HFFc6 (cell line): ENCODE measurements at places on chromosomes 3 and 15.

- no peak overlapping the region for H3K27ac ChIP-seq
- no peak for DNase-seq
- no peaks in the 10 kb centered on the region for H3K36me3 ChIP-seq
- H3K4me1 ChIP-seq: peaks cover 10% of the 10 kb centered on the region
- no peak overlapping the region for H3K4me3 ChIP-seq
Observed at GRCh38 chr15:98612490-98613110, 35.7 kb upstream of the IGF1R start.

DNA sequence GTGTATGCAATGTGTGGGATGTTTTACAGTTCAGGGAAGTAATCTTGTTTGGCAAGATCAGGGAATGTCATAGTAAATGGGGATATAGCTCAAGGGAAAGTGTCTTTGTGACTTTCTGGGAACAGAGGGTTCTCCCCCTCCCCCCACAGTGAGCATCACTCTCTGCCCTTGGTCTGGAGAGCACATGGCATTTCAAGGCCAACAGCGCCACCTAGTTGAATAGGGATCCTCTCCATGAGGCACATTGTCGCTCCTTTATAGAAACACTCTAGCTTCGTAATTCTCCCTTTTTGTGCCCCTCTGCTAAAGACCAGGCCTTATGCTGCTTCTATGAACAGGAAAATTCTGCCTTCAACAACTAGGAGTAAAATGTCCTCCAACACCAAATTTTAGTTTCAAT is 37.1 kb upstream of the ARNT2 start:
- H3K4me1 ChIP-seq: no peaks in the 10 kb centered on the region
- no peak overlapping the region for H3K27ac ChIP-seq
- no peak for DNase-seq
- H3K27me3 ChIP-seq: peaks cover 11% of the 10 kb centered on the region
- no peak overlapping the region for H3K4me3 ChIP-seq
- H3K36me3 ChIP-seq: peaks cover 21% of the 10 kb centered on the region; the same call in 1 of the 2 replicates

DNA sequence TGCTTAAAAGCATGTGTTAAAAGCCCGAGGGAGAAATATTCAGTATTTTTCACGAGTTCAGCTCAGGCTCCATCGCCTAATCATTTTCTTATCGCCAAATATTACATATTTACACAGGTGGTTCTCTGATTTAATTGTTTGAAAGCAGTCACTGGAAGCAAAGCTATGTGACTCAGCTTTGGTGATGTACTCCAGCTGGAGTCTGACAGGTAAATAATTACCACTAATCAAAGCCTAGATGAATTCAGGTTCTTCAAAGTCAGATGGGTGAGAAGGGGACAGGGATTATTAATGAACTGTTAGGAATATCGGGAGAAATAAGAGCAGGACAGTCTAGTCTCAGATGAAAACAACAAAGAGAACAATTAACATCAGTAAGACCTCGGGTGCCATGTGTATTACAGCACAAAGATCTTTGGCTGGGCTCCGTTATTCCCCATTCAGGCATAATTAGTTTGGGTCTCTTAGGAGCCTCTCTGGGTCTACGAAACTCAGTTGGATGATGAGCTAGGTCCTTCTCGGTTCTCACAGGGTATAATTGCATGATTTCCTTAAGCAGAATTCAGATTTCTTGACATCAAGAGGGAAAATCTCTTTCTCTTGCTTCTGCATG is 331.7 kb upstream of the ADAMTS9 start:
- H3K36me3 ChIP-seq: no peaks in the 10 kb centered on the region; the same call in 1 of the 2 replicates
- no peak overlapping the region for H3K27ac ChIP-seq
- no peaks in the 10 kb centered on the region for H3K4me1 ChIP-seq
- peaks cover 2% of the 10 kb centered on the region; the same call in 1 of the 2 replicates for H3K27me3 ChIP-seq
- H3K4me3 ChIP-seq: no peak overlapping the region
- no peak for DNase-seq

DNA sequence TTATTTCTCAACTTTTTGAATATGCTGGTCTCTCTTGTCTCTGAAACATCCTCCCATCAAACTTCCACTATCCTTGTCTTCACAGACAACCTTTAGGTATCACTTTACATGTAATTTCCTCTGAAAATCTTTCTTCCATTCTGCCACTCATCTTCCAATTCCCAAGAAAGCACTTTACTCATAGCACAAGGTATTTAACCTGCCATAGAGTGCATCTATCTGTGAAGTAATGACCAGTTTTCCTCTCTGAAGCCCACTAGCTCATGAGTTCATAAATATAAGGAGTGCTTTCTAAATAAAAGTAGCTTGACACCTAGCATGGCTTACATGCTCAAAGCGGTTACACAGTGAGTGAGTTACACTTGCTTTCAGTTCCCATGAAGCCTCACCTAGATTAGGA is 160.7 kb upstream of the CMC1 start:
- no peaks in the 10 kb centered on the region for H3K36me3 ChIP-seq
- H3K4me1 ChIP-seq: no peaks in the 10 kb centered on the region
- H3K4me3 ChIP-seq: no peak overlapping the region
- no peaks in the 10 kb centered on the region for H3K27me3 ChIP-seq
- no peak overlapping the region for H3K27ac ChIP-seq
- DNase-seq: no peak

- peaks cover 6% of the 10 kb centered on the region; the same call in 1 of the 2 replicates for H3K4me1 ChIP-seq
- H3K27me3 ChIP-seq: peaks cover 13% of the 10 kb centered on the region
- H3K27ac ChIP-seq: no peak overlapping the region
- no peak overlapping the region for H3K4me3 ChIP-seq
Observed at GRCh38 chr15:100780208-100780800, 99.3 kb upstream of the ALDH1A3 start.

DNA sequence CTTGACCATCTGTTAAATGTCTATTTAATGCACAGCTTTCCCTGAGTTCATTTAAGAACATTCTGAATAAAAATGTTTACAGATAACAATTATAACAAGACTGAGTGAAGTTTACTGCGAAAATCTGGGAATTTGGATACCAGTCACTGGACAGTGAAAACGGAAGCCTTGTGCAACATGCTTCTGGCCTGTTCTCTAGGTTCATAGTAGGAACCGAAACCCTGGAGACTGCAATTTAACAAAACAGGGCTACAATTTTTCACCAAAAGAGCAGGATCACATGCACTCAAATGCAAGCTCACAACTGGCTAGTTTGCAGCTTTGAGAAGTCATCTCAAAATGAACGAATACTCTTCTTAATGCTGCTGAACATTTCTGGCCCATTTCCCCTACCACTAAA is 435.9 kb downstream of the NR2F2 start:
- H3K4me1 ChIP-seq: no peaks in the 10 kb centered on the region
- H3K27ac ChIP-seq: no peak overlapping the region
- DNase-seq: no peak
- H3K36me3 ChIP-seq: no peaks in the 10 kb centered on the region
- no peaks in the 10 kb centered on the region for H3K27me3 ChIP-seq

DNA sequence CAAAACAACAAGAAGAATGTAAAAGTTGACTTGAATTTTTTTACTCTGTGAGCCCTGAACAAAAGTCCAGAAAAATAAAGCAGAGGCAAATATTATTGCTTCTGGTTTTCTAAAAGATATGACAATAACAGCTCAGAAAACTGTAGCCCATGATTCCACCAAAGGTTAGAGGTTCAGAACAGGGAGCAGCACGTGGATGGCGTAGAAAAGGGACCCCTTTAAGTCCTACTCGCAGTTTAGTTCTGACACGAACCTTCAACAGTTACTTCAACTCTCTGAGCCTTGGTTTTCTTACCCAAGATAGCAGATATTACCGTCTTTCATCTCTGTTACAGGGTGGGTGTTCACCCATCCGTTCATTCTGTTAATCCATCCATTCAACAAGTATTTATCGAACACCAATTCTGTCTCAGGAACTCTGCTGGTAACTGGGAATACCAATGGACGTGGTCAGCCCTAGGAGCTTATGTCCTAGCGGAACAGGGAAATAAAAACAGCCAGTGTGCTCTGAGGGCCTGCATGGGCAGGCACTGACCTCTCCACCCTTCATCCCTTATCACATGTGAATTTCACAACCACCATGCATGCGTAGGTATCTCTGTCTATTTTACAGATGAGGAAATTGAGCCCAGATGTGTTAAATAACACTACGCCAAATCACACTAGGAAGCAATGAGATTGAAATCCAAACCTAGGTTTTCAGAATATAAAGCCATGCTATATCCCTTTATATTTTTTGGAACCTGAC is 274.2 kb upstream of the ICE2 start:
- H3K27ac ChIP-seq: no peak overlapping the region
- H3K4me3 ChIP-seq: peak overlapping the region; percentile 50; the same call in 1 of the 2 replicates
- H3K27me3 ChIP-seq: peaks cover 3% of the 10 kb centered on the region
- no peaks in the 10 kb centered on the region for H3K36me3 ChIP-seq

GRCh38 chr15:73786538-73786937 is 33.4 kb upstream of the INSYN1 start:
- DNase-seq: no peak
- peaks cover 2% of the 10 kb centered on the region for H3K4me1 ChIP-seq
- no peaks in the 10 kb centered on the region for H3K36me3 ChIP-seq
- no peak overlapping the region for H3K27ac ChIP-seq
- H3K4me3 ChIP-seq: no peak overlapping the region
- H3K27me3 ChIP-seq: peaks cover 28% of the 10 kb centered on the region

DNA sequence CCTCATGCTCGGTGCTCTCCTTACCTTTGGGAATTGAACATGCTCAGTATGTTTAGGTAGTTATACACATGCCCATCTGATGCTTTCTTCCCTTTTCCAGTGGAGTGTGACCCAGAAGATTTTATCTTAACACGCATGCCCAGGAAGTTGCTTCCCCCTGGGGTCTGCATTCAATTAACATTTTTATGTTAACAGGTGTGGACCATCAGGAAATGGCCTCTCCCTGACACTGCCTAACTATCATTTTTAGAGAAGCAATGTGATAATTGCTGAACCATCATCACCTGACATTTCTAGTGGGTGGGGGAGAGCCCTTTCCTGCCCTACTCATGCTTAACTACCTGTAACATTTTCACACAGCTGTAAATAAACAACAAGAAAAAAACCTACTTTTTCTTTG is 55.1 kb upstream of the TGFBR2 start:
- no peak for DNase-seq
- H3K4me1 ChIP-seq: peaks cover 12% of the 10 kb centered on the region
- H3K4me3 ChIP-seq: no peak overlapping the region
- H3K27ac ChIP-seq: no peak overlapping the region
- peaks cover 10% of the 10 kb centered on the region; the same call in 1 of the 2 replicates for H3K36me3 ChIP-seq

- H3K36me3 ChIP-seq: no peaks in the 10 kb centered on the region
- no peaks in the 10 kb centered on the region; the same call in 1 of the 2 replicates for H3K27me3 ChIP-seq
- H3K27ac ChIP-seq: peak overlapping the region; percentile 11
- no peak overlapping the region for H3K4me3 ChIP-seq
Observed at GRCh38 chr15:68304589-68305337, 27.2 kb downstream of the FEM1B start.

- H3K4me1 ChIP-seq: peaks cover 21% of the 10 kb centered on the region
- H3K27me3 ChIP-seq: no peaks in the 10 kb centered on the region
- H3K36me3 ChIP-seq: peaks cover 2% of the 10 kb centered on the region
- H3K27ac ChIP-seq: no peak overlapping the region
- no peak overlapping the region for H3K4me3 ChIP-seq
Observed at GRCh38 chr3:31576521-31576920, 43.8 kb downstream of the STT3B start.

DNA sequence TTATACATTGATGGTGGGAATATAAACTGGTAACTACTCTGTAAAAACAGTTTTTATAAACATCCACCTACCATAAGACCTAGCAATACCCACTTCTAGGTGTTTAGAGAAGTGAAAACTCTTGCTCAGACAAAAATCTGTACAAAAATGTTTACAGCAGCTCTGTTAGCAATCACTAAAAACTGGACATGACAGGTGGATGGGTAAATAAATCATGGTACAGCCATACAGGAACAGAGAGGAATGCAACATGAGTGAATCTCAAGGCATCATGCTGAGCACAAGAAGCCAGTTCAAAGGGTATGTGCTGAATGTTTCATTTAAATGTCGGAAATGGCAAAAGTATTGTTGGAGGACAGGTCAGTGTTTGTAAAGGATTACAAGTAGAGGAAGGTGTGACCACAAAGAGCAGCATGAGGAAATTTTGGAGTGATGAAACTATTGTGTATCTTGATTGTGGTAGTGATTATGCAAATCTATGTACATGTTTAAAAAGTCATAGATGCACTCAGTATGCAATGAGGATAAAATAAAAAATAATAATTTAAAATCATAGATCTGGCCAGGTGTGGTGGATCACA is 2.8 kb upstream of the RNU5A-1 start:
- peaks cover 9% of the 10 kb centered on the region for H3K27me3 ChIP-seq
- no peak for DNase-seq
- H3K4me1 ChIP-seq: no peaks in the 10 kb centered on the region; the same call in 1 of the 2 replicates
- no peak overlapping the region for H3K27ac ChIP-seq
- no peak overlapping the region for H3K4me3 ChIP-seq

- peaks cover 4% of the 10 kb centered on the region; the same call in 1 of the 2 replicates for H3K36me3 ChIP-seq
- H3K4me3 ChIP-seq: no peak overlapping the region
Observed at GRCh38 chr3:52529376-52530333, 4.0 kb downstream of the NT5DC2 start.

DNA sequence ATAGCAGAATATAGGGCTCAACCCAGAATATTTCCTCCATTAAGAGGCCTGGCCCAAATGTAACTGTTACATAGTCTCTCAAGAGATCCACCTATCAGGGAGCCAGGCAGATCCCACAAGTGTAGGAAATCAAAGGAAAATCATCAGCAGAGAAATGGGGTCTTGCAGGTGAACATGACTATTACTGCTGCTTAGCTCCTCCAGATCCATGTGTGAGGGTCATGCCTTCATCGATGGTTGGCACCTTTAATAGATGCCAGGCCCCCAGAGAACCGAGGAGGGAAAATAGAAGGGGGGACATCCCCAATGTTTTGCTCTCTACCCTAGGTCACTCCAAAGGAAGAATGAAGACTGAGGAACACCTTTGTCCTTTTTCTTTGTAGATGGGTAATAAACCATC is 1029.9 kb upstream of the CADM2 start:
- H3K4me1 ChIP-seq: peaks cover under 1% of the 10 kb centered on the region
- no peak overlapping the region for H3K4me3 ChIP-seq
- H3K36me3 ChIP-seq: peaks cover 10% of the 10 kb centered on the region
- peaks cover 2% of the 10 kb centered on the region; the same call in 1 of the 2 replicates for H3K27me3 ChIP-seq
- H3K27ac ChIP-seq: no peak overlapping the region

DNA sequence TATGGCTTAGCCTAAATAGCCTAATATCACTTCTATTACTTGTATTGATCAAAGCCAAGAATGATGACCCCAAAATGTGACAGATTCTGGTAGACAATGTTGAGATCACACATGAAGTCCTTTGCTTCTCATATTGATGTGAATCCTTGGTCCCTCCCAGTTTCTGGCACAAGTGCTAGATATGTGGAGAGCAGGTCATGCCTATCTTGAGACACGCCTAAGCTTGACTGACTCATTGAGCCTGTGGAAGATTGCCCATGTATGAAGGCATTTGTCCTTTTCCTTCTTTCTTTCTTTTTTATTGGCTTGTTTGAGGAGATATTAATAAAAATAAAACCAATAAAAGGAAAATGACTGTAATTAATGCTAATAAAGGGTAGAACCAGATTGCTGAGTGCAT is 54.0 kb upstream of the TMEM108 start:
- 0 out of 2 replicates have a peak, but pooled peaks cover 2% of the 10 kb centered on the region for H3K27me3 ChIP-seq
- no peak overlapping the region for H3K4me3 ChIP-seq
- no peak overlapping the region for H3K27ac ChIP-seq
- no peak for DNase-seq
- no peaks in the 10 kb centered on the region for H3K4me1 ChIP-seq
